LHCN-M2 (cell line): ENCODE measurements at places on chromosomes 16 and 17.

DNA sequence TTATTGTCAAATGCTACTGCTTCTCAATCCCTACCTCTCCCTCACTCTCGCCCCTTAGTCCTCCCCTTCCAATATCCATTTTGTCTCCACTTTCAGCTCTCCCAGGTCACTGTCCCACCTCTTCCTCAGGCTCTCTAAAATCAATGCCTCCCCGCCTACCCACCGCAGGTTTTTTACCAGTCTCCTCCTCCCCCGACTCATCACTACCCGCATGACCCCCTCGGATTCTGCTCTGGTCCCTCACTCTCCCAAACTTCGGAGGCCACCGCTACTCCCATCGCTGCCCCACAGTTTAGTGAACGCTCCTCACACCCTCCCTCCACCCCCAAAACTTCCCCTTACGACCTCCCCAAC, 513 bp downstream of the CRLF3 start:
- DNase-seq: peak; percentile 14

- DNase-seq: no peak
These were observed 5.0 kb downstream of the CAMKK1 start for GRCh38 chr17:3887804-3888203.

DNA sequence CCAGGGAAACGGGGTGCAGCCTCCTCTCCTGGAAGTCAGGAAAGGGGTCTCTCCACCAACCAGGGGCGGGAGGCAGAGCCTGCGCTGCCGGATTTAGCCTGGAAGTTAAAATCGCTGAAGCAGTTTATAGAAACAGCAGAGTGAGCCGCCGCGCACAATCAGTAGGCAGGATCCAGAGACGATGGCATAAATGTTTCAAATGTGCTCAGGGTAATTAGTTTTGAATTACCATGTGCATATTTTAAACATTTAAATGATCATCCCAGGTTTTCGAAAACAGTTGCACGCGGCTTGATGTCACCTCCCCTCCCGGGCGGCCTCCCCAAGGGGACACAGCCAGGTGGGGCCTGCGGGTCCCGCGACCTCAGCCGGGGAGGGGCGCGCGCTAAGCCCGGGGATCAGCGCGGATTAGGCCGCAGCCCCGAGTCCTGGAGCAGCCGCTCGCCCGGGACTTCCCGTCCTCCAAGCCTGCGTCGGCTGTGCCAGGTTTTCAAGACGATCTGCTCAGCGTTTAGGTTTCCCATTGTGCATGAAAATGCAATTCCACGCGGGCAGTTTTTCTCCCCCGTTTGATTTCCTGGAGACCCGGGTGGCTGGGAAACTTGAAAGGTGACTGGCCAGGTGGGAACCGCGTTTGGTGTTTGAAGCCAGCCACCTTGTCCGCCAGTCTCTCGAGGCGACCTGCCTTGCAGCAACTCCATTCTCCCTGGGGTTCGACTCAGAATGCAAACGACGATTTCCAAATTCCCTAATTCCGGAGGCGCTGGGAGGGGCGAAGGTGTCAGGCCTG, 78.3 kb downstream of the RPA1 start:
- peak; percentile 5 for DNase-seq

- no peak for DNase-seq
These were observed 42.0 kb upstream of the KCNJ2 start for GRCh38 chr17:70127221-70127873.

DNA sequence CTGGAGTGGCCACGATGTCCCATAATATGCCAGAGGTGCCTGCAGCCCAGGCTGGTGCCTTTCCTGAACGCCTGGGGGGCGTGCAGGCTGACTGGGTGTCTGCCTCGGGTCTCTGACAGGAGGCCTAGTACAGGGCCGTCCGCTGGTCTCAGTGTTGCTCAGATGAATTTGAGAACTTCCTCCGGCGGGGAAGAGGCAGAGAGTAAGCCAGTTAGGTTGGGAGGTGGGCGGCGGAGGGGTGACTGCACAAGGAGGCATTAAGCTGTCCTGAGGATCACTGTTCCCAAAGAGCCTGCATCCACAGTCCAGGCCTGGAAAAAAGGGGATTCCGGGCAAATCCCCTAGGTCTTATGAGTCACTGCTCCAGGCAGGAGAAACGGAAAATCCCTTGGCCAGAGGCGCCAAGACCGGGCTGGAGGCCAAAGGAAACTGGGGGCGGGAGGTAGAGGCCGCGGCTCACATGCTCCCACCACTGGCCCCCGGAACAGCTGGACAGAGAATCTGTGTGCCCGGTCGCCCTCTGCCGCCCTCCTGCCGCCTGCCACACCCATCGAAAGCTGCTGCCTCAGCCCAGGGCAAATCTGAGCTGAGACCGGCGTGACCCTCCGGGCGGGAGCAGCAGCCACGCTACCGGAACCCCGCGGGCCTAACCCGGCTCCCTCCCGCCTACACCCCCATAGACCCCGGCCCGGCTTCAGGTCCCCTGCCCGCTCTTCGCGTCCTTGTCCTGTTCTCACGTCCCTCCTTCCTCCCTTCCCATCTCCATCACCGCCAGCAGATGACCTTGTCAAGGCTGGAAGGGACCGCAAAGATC, 1.2 kb downstream of the TRIM47 start:
- DNase-seq: peak; percentile 97
